ENCODE measurements at places on chromosomes 12 and 14.

GRCh38 chr12:108107293-108107692 lies 21.8 kb upstream of the WSCD2 start:
- DNase-seq: no peak

- no peak for DNase-seq
Measured at GRCh38 chr12:92088805-92089204, 56.8 kb downstream of the BTG1 start.

DNA sequence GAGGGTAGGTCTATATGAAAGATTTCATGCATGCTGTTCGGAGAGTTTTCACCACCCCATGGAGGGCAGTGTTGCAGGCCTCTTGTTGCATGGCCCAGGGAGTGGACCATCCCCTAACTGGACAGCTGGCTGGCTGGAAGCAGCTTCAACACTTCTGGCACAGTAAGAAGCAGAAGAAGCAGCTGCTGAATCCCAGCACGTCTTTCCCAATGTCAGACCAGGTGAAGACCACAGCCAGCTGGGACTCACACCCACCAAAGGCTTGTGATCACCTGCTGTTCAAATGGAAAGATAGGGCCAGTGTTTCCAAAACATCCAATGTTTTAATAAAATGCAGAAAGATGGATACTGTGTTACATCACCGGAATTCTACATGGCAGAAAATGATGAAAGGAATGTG lies 1423.6 kb downstream of the AACS start:
- DNase-seq: no peak

DNA sequence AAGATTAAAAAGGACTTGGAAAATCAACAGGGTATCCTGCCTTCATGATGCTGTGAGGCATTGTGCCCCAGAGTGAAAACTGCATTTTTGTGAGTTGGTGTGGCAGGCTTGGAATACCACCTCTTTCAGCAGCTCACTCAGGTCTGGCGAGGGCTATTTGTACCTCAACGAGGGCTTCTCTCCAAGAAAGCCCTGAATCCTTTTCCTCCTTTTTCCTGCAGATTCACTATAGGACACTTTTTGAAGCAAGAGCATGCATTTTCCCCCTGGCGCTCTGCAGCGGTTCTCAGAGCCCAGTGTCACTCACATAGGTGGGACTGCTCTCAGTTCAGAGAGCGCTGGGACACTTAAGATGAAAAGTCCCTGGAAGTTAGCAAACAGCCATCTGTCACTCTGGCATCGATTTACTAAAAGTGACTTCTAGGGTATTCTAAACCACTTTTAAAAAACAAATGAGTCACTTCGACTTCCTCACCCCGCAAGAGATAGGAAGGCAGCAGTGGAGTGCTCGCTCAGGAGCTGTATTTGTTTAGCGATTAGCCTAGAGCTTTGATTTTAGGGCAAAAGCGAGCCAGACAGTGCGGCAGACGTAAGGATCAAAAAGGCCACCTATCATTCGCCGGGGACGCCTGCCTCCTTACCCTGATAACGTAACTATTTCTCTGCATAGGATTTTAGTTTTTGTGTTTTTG lies 782 bp upstream of the LGR5 start:
- no peak for DNase-seq

DNA sequence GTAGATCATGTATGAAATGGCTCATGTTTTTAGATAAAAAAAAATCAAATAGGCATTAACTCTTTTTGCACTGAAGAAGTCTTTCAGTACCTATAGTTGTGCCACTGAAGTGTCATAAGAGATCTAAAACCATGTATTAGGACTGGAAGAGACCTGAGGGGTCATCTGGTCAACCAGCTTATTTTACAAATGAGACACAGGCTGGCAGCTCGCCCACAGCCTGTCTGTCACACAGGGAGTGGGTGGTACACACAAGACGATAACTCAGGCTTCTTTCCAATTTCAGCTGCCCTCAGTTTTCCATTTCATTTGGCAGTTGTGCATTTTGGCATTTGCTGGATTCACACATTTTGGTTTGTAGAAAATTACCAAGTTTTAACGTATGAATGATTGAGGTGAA lies 34.7 kb downstream of the C12orf75 start:
- no peak for DNase-seq

- DNase-seq: no peak
Measured at GRCh38 chr14:102201776-102202175, 62.1 kb downstream of the WDR20 start.

- DNase-seq: no peak
Measured at GRCh38 chr14:28756884-28757570, 9.6 kb upstream of the FOXG1 start.

DNA sequence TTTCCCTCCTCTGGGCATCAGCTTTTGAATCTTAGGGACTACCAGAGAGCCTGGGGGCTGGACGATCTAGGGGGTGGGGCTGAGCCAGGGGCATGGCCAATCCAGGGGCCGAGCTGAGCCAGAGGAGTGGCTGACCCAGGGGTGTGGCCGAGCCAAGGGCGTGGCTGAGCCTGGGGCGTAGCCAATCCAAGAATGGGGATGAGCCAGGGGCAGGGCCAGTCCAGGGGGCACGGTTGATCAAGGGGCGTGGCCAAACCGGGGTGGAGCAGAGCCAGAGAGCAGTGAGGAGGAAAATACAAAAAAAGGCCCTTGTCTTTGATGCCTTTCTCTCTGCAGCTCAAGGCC lies 219.3 kb upstream of the NOS1 start:
- DNase-seq: no peak

GRCh38 chr12:62078020-62078419 lies 182.2 kb upstream of the USP15 start:
- no peak for DNase-seq

DNA sequence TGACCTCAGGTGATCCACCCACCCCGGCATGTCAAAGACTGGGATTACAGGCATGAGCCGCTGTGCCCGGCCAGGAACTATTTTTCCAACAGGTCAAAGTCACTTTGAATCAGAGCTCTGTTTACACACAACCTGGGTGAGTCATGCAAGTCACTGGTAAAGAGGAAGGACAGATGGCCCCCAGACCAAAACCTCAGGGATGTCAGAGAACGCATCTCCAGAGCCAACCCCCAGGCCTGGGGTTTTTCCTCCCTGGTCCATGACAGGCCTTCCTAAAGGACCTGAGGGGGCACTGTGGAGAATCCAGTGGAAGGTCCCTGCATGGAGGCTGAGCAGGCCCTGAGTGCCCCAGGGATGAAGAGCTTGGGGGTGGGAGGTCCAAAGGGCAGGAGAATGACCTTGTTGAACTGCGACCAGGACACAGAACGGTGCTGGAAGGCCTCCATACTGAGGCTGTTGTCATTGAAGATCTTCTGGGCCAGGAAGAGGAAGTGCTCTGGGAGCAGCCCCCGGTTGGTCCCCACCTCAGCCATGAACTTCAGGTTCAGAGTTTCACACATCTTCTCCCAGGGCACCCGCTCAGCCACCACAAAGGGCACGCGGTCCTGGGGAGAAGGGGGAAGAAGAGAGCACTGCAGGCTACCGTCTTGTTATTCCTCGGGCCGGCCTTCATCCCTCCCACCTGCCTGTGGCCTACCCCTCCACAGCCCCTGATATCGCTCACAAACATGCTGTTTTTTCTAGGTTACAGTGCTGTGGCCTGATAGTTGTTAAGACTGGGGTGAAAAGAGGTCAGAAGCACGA lies 9.1 kb downstream of the STAT6 start:
- no peak for DNase-seq

GRCh38 chr14:54348923-54349620 lies 47.7 kb upstream of the CDKN3 start:
- DNase-seq: no peak

DNA sequence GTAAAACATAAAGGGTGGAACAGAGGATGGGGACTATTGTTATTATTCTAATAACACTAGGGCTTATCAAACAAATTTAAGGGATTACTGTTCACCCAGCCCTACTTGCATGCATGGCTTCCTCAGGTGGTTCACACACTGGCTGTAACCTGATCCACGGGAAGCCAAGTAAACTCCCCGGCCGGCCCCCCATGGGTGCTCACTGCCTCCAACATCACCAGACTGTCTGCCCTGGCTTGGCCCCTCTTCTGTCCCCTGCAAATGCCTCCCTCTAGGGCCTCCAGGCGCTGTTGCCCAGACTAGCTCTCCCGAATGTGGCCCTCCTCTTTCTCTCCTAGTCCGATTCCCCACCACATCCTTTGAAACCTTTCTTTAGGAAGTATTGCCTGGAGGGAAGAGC lies 18.6 kb downstream of the FAIM2 start:
- DNase-seq: no peak

DNA sequence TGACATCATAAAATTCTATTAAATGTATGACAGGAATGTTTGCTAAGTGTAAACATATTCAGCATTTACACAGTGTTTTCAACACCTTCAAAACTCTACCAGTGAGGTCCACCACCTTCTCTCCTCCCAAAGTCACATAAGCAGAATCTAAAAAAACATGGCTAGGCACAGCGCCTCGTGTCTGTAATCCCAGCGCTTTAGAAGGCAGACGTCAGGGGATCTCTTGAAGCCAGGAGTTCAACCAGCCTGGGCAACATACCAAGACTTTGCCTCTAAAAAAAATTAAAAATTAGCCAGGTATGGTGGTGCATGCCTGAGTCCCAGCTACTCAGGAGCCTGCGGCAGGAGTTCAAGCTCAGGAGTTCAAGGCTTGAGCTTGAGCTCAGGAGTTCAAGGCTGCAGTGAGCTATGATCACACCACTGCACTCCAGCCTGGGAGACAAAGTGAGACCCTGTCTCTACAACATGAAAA lies 30.0 kb downstream of the NUMB start:
- DNase-seq: no peak

DNA sequence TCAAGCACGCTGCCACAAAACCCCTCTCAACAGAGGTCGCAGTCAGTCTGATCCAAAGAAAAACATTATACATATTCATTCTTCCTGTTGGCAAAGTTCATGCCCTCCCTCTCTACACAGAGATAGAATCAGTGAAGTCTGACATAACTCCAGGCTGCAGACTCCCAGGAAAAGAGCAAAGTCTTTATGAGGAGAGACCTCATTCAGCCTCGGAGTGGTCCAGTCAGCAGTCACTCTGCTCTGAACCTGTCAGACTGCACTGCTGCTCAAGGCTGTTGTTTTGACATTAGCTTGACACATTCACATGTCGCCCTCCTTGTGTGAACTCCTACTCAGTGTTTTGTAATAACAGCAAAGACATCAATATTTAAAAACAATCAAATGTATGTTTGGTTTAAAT lies 241.2 kb upstream of the G2E3 start:
- no peak for DNase-seq

- DNase-seq: no peak
Measured at GRCh38 chr12:47020211-47020821, 59.1 kb upstream of the PCED1B start.

- DNase-seq: no peak
Measured at GRCh38 chr14:104291123-104292000, 153.0 kb downstream of the KIF26A start.

GRCh38 chr12:67797753-67798152 lies 149.2 kb downstream of the DYRK2 start:
- no peak for DNase-seq

DNA sequence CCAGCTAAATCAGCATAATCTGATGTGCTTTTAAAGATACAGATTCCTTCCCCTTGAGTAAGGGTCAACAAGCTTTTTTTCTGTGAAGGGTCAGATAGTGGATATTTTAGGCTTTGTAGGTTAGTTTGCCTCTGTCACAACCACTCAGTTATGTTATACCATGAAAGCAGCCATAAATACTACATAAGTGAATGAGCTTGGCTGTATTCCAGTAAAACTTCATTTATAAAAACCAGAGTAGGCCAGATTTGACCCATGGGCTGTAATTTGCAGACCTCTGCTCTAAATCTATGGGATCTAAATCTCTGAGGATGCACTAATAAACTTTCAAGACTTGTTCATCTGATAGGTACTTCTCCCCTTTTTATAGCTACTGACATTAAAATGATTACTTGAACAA lies 47.7 kb downstream of the LEMD3 start:
- no peak for DNase-seq

DNA sequence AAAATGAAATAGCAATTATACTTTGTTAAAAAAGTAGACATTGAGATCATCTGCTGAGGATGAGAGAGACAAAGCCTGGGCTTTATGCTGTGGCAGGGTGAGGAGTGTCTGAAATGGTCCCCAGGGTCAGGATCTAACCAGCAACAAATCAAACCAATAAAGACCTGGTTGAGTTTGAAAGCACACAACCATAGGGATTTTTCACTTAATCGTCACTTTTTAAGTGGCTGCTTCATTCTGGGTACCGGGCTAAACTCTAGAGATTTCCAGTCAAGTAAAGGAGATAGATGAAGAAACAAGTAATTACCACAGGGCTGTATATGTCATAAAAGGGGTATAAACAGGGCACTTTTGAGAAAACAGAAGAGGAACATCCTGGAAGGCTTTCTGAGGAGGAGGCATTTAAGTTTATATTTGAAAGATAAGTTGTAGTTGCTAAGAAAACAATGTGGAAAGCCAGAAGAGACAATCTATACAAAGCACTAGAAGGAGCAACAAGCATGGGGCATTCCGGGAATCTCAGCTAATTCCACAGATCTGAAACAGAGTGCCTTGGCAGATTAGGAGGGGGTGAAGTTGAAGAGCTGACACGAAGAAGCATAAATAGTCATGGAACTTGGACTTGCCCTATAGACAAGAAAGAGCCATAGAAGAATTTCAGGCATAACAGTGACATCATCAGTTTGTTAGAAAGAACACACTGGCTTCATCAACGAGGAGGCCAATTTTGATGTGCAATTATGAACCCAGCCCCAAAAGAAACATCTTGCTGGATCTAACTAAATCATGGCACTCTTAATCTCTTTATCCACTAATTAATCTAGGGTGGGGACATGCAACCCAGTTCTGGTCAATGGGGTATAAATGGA lies 46.9 kb upstream of the FRS2 start:
- DNase-seq: no peak

- DNase-seq: no peak
Measured at GRCh38 chr14:56570295-56570694, 9.3 kb upstream of the TMEM260 start.

DNA sequence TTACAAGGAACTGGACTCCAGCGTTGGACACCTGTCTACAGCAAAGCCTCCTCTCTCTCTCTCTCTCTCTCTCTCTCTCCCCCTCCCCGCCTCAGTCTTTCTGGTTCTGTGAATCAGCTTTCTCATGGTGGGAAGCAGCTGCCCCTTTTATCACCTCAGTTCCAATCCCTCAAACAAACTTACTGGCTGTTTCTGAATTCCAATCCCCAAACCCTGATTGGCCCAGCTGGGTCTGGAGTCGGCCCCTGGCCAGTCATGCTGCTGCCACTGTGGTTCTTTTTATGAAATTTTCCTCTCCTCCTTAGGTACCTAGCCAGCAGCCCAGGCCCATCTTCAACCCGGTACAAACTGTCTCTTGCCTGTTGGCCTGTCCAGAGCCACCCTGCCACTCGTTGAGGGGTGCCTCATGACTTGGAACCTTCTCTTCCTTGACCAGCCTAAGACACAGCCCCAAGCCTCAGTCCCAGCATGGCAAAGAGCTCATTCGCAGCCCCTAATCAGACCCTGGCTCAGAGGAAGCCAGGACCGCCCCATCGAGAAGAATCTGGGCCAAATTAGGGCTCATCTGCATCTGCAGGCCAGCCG lies 9.4 kb upstream of the MORN3 start:
- no peak for DNase-seq

Data from CD4-positive, alpha-beta T cell treated with Interleukin-6 at 100 ng/mL for 8 hours (primary cell).